ENCODE measurements at places on chromosomes 1 and 21.

DNA sequence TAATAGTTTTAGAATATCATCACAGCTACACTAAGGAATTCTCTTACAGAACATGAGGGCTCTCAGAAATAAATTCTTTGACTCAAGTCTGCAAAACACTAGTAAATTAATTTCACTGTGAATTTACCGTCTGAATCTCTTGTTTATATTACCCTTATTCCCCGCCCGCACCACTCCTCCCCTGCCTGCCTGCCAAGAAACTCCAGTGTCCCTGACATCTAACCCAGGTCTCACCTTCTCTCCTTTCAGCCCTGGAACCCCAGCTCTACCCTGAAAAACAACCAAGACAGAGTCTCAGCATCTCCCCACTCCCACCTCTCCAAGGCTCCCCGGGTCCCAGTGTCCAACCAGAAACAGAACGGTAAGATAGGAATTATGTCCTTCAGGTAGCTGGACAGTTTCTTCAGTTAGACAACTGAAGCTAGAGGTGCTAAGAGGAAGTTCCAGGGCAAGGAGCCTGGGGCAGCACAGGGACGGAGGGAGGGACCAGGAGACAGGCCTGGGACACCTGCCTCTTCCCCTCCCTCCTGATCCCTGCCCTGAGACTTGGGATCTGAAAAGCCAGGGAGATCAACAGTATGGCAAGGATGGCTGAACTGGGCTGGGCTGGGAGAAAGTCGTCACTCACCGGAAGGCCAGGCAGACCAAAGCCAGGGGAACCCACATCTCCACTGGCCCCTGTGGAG lies 15.4 kb downstream of the COL16A1 start:
- no peak for DNase-seq

- DNase-seq, result peak; percentile 41
These were observed 9.0 kb downstream of the TRIM67 start for GRCh38 chr1:231170875-231171274.

- DNase-seq, result no peak
These were observed 112.8 kb upstream of the ADAMTS5 start for GRCh38 chr21:27079636-27080240.

DNA sequence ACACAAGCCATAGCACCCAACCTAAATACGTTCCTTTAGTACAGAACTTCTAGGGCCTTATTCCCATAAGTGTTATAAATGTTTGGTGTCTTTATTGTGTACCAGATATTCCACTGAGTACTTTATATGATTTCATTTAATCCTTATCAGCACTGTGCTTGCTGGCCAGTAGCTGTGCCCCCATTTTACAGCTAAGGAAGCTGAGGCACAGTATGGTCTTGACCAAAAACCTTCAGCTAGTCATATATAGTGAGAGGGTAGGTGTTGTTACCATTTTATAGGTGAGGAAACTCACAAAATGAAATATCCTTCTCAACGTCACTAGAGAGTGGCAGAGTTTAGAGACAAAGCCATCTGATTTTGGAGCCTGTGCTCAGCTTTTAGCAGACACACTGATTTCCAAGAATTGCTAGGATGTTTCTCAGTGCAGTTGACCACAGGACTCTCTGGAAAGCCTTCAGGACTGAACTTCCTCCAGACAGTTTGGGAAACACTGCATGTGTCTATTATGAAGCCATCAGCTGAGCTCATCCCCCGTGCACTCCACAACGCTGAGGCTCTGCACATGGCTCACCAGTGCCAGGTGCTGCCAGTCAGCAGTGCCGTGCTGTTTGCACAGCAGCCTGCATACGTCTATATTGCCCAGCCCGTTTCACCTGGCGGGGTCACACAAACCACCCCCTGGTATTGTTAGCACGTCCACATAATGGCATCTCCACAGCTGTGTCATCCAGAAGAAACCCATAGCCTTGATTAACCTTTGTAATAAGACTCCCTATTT lies 15.4 kb downstream of the NPPA start:
- no peak for DNase-seq

GRCh38 chr1:202615501-202616354 lies 94.5 kb downstream of the SYT2 start:
- no peak for DNase-seq

DNA sequence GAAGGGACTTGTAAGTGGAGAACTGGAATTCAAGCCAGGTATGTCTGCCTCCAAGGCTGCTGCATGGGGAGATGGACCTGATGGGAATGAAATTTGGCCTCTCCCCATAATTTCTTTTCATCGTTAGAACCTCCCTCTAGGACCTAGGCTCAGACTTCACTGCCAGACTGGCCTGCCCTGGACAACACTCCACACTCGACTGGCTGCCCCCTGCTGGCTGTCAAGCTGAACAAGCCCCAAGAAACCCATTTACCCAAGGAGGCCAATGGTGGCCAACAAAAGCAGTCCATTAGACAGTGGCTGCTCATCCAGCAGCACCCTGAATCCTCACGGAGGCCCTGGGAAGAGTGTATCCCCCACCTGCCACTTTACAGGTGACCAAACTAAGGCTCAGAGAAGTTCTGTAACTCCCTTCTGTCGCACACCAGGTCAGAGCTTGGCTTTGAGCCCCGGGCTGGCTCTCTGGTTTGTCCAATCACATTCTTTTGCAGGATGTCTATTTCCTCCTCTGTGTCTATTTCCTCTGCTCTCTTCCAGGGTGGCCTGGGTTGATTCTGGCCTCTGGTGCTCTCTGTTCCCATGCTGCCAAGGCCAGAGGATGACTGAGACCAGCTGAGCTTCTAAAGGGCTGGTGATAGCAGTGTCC lies 3.8 kb downstream of the RNF186 start:
- DNase-seq, result peak; percentile 66

- peak; percentile 30 for DNase-seq
These were observed 64.8 kb downstream of the PRDM2 start for GRCh38 chr1:13764588-13765332.

- no peak for DNase-seq
These were observed 119.5 kb downstream of the CASZ1 start for GRCh38 chr1:10676963-10677362.

GRCh38 chr1:235098991-235099390 lies 29.6 kb downstream of the TOMM20 start:
- no peak for DNase-seq

GRCh38 chr21:40102682-40103081 lies 235.4 kb downstream of the PCP4 start:
- DNase-seq, result no peak

DNA sequence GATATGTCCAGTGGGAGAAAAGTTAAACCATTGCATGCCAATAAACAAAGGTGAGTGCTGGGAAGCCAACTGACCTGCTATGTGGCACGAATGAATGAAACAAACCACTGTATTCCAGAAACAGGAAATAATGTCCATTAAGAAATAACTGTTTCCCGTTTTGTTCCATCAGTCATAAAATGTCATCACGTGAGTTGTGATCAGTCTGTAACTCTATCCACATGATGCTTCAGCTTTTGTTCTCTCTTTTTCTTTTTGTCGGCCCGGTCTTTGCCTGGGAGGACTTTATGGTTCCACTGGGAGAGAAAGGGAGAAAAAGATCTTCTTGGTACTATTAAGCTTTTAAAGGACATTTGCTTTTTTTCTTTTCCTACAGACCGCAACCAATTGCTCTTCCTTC lies 179.9 kb downstream of the TGFB2 start:
- no peak for DNase-seq

- peak; percentile 13 for DNase-seq
These were observed 125.9 kb downstream of the HFM1 start for GRCh38 chr1:91278754-91279153.

DNA sequence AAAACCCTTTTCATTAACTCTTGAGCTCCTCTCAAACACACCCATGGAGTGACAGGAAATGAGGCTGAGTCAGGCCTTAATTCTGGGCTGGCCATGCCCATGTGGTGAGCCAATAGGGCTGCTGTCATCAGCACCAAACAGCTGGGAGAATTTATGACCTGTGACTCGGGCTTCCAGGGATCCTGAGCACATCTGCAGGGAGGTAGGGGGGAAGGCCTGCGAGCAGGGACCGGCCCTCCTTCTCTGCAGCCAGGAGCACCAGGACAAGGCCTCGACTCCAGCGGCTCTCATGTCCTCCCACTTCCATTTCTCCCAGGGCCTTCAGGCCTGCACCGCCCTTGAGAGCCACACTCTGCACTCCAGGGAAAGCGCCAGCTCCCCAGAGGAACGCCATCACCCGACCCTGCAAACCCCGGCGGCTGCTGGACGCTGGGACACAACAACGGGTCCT lies 14.6 kb downstream of the RIPK4 start:
- no peak for DNase-seq

GRCh38 chr1:112882271-112882744 lies 73.7 kb downstream of the SLC16A1 start:
- DNase-seq, result no peak

GRCh38 chr1:81974222-81974841 lies 173.6 kb downstream of the ADGRL2 start:
- no peak for DNase-seq

GRCh38 chr1:219347921-219348391 lies 174.3 kb downstream of the LYPLAL1 start:
- no peak for DNase-seq

DNA sequence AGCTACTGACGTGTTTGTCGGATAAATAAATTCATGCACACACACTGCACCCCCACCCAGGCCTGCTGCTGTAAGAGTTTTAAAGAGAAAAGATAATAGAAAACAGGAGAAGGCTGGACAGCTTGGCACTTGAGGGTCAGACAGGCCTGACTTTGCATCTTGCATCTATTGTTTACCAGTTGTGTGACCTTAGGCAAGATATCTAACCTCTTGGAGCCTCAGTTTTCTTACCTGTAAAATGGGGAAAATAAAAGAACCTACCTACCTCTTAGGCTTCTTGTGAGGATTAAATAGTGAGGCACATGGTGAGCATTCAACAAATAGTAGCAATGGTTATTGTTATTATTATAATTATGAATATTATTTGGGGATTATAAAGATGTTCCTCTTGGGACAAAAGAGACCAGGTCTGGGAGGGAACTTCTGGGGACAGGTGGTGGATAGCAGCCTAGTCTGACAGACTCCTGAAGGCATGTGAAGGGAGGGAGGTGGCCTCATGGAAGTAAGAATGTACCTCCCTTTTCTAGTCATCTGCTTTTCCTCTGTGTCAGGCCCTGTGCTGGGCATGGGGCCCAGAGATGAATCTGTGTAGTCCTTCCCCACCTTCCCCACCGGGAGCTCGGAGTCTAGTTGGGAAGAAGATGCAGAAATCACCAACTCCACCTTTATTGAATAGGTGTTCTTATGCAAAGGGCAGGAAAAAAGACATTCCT lies 18.3 kb upstream of the EPB41 start:
- no peak for DNase-seq

- DNase-seq, result peak; percentile 9
These were observed 56.3 kb downstream of the SMYD3 start for GRCh38 chr1:246450611-246451251.

- DNase-seq, result no peak
These were observed 5.7 kb downstream of the TRIM46 start for GRCh38 chr1:155179112-155180031.

DNA sequence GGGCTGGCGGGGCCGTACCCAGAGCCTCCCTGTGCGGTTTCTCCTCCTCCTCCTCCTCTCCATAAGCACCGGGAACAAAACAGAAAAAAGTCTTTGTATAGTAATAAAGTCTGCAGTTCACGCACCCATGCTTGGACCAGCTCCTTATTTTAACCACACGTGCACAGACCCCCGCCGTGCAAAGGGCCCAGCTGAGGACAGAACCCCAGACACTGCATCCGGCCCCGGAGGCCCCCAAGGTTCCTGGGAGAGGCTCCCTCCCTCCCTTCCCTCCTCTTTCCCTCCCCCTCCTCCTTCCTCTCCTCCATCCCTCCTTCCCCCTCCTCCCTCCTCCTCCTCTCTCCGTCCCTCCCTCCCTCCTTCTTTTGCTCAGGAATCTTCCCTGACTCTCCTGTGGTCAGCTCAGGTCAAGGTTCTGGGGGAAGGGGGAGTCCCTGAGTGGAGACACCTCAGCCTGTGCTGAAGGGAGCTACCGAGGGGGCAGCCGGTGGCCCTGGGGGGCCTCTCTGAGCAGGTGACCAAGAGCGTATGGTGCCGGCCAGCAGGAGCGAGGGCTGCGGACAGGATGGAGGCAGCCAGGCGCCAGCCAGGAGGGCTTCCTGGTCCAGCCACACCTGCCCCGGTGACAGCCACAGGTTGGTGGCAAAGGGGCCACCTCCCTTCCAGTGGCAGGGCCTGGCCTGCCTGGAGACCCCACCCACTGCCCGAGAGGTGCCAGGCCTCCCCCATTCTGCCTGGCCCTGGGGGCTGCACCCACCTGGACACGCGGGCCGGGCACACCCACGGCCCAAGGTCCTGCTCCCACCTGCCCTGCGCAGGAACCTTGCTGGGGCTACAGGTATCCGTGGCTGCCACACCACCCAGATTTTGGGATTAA lies 3.2 kb upstream of the TTLL10 start:
- DNase-seq, result no peak

DNA sequence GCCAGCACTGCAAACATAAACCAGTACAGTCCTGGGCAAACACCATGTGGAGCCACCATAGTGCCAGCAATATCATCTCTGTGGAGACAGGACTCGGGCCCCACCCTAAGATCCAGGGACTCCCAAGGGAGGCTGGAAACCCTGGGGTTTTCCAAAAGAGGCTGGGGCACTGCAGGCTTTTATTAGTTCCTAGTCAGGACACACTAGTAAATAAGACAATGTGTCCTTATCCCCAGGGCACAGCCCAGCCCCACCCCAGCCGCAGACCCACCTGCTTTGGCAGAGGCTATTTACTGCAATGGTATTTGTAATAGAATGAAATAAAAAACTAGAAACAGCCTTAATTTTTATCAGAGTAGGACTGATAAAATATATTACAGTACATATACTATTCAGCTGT lies 486 bp upstream of the GJB3 start:
- DNase-seq, result no peak

- no peak for DNase-seq
These were observed 108.3 kb downstream of the PTPRC start for GRCh38 chr1:198747127-198747526.

DNA sequence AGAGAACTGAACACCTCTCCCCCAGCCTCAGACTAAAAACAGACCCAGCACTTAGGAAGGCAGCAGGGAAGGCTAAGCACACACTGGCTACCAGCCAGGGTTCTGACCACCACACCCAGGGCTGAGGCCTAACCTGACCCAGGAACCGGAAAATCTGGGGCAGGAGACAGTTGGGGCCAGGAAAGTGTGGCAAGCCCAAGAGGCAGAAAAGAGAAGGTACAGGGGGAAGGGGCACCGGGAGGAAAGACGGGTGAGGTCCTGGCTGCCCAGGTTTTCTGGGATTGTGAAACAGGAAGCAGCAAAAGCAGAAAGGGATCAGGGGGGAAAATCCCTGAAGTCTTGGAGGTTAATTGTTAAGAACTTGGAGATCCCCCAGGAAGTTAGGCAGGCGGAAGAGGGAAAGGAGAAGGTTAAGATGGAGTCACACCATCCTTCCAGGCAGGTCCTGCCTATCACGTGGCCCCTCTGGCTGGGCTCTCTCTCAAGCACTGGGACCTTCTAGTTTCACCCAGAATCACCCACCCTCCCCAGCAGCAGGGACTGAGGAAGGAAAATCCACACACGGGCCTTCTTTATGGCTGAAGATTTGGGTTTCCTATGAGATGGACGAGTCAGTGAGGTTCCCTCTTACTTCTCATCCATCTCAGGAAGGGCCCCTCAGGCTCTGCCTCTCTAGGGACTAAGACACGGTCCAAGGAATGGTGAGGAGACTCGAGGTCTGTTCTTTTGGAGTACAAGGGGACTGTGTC lies 2.6 kb downstream of the HDGF start:
- DNase-seq, result no peak
